ENCODE measurements at places on chromosomes 7 and 10. TPM values are rescaled to one million over a fixed set of nuclear protein-coding genes. Genes with fewer than 3 reads are reported as not detected.

GRCh38 chr10:12606461-12606860 lies 257.1 kb downstream of the CAMK1D start:
- H3K27ac ChIP-seq, result no peak overlapping the region
- DNase-seq, result no peak
- no peak overlapping the region for H3K4me3 ChIP-seq
- no peaks in the 10 kb centered on the region for H3K36me3 ChIP-seq
- no peaks in the 10 kb centered on the region for H3K27me3 ChIP-seq
- peaks cover 3% of the 10 kb centered on the region for H3K4me1 ChIP-seq

DNA sequence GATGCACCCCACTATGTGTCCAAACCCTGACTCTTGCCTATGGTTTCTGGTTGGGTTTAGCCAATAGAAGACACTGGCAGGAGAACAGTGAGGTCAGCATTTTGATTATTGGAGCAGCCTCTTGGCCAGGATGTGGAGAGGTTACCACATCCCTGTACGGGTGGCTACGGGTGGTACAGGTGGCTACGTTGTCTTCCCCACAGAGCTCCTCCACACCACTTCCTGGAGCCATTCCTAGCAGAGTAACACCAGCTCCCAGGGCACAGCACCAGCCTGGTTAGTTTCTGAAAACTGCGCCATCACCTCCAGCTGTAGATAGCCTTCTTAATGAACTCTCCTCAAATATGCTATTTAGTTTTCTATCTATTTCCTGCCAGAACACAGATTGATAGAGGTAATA lies 445.2 kb downstream of the INHBA start:
- H3K4me3 ChIP-seq, result no peak overlapping the region
- no peaks in the 10 kb centered on the region for H3K36me3 ChIP-seq
- H3K27me3 ChIP-seq, result peaks cover 10% of the 10 kb centered on the region
- H3K4me1 ChIP-seq, result no peaks in the 10 kb centered on the region
- H3K27ac ChIP-seq, result no peak overlapping the region

DNA sequence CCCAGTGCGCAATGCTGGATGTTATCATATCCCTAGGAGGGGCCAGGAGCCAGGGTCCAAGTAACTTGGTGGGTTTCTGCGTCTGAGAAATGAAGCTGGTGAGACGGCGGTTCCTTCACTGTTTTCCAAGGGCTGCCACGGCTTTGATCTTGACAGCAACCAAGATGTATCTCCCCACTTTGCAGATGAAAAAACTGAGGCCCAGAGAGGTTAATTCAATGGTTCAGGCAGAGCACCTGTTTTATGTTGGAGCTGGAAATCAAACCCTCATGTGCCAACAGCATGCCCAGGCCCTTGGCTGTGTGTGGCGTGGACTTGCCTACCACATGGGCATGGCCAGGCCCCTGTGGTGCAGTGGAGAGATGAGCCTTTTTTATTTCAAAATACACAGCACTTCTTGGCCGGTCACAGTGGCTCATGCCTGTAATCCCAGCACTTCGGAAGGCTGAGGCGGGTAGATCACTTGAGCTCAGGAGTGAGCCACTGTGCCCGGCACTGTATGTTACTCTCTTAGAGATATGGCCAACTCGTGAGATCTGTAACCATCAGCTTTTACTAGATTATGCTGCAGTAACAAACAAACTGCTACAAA lies 225.2 kb upstream of the SH2B2 start:
- no peak for DNase-seq
- H3K4me1 ChIP-seq, result peaks cover 12% of the 10 kb centered on the region
- peaks cover 2% of the 10 kb centered on the region for H3K36me3 ChIP-seq

- DNase-seq, result no peak
- H3K4me3 ChIP-seq, result no peak overlapping the region
- no peak overlapping the region for H3K27ac ChIP-seq
- H3K4me1 ChIP-seq, result no peaks in the 10 kb centered on the region
Measured at GRCh38 chr7:43204081-43204480, 91.6 kb downstream of the HECW1 start.

GRCh38 chr7:50293509-50294179 lies 10.9 kb upstream of the IKZF1 start:
- no peak overlapping the region for H3K4me3 ChIP-seq
- H3K27ac ChIP-seq, result no peak overlapping the region
- H3K27me3 ChIP-seq, result no peaks in the 10 kb centered on the region
- no peaks in the 10 kb centered on the region for H3K36me3 ChIP-seq
- no peaks in the 10 kb centered on the region for H3K4me1 ChIP-seq

DNA sequence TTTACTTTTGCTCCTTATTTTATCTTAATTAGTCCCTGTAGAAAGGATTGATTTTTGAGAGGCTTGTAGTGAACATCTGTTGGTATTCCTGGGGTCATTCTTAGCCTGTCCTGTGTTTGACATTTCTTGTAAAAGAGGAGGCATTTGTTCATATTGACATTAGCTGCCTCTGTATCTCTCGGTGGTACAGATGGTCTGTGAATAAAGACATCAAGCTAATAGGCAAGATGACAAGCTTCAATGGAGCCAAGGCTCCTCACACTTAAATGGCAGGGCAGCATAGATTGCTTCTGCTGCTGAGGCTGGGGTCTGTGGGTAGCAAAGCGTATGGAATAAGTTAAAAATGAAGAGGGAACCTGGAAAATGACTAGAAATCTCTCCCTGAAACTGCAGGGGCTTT lies 687.6 kb downstream of the LRMDA start:
- H3K27me3 ChIP-seq, result no peaks in the 10 kb centered on the region
- no peaks in the 10 kb centered on the region for H3K36me3 ChIP-seq
- no peak for DNase-seq

DNA sequence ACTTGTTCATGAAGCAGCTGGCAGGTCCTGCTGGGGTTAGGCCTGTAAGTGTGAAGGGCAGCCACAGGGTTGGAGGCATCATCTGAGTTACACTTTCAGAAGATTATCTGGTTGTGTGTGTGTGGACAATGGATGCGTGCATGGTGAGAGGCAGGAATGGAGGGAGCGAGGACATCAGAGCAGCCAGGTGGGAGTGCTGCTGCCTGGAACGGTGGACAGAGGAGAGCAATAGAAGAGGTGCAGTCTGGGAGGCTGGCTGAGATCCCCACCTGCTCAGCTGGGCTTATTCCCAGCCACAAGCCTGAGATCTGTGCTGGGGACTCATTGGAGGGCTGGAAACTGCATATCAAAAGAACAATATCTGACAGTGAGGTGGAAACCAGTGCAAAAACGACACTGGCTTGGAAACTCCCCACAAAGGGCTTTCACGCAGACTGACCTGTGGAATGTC lies 17.9 kb downstream of the ZNF488 start:
- H3K36me3 ChIP-seq, result no peaks in the 10 kb centered on the region
- H3K4me3 ChIP-seq, result no peak overlapping the region
- no peak overlapping the region for H3K27ac ChIP-seq
- H3K4me1 ChIP-seq, result no peaks in the 10 kb centered on the region
- no peaks in the 10 kb centered on the region for H3K27me3 ChIP-seq
- no peak for DNase-seq

- no peak overlapping the region for H3K4me3 ChIP-seq
- DNase-seq, result peak; percentile 91
- H3K36me3 ChIP-seq, result no peaks in the 10 kb centered on the region
- no peaks in the 10 kb centered on the region for H3K4me1 ChIP-seq
- no peaks in the 10 kb centered on the region for H3K27me3 ChIP-seq
Measured at GRCh38 chr7:149799397-149800168, 26.2 kb upstream of the ZNF467 start.

GRCh38 chr7:131627735-131628190 lies 71.3 kb upstream of the PODXL start:
- DNase-seq, result peak; percentile 38
- no peak overlapping the region for H3K4me3 ChIP-seq
- H3K4me1 ChIP-seq, result peaks cover 24% of the 10 kb centered on the region
- H3K27ac ChIP-seq, result no peak overlapping the region
- no peaks in the 10 kb centered on the region for H3K27me3 ChIP-seq

GRCh38 chr10:116620423-116621400 lies at the start of gene PNLIPRP2:
TSS of gene PNLIPRP2 (plus strand) at chr10:116620953.
- H3K4me3 ChIP-seq, result no peak within 1 kb of the TSS
- no peak for DNase-seq
- H3K4me1 ChIP-seq, result no peaks in the 10 kb centered on the region
- no peaks in the 10 kb centered on the region for H3K27me3 ChIP-seq
- no peak within 1 kb of the TSS for H3K27ac ChIP-seq

- H3K27me3 ChIP-seq, result peaks cover 4% of the 10 kb centered on the region
- H3K27ac ChIP-seq, result no peak overlapping the region
- H3K36me3 ChIP-seq, result no peaks in the 10 kb centered on the region
- no peak for DNase-seq
- peaks cover 11% of the 10 kb centered on the region for H3K4me1 ChIP-seq
Measured at GRCh38 chr10:105700218-105700617, 1059.1 kb downstream of the SORCS3 start.

GRCh38 chr7:24138343-24138742 lies 145.6 kb upstream of the NPY start:
- H3K27ac ChIP-seq, result no peak overlapping the region
- no peak for DNase-seq
- H3K4me1 ChIP-seq, result no peaks in the 10 kb centered on the region
- no peaks in the 10 kb centered on the region for H3K36me3 ChIP-seq

DNA sequence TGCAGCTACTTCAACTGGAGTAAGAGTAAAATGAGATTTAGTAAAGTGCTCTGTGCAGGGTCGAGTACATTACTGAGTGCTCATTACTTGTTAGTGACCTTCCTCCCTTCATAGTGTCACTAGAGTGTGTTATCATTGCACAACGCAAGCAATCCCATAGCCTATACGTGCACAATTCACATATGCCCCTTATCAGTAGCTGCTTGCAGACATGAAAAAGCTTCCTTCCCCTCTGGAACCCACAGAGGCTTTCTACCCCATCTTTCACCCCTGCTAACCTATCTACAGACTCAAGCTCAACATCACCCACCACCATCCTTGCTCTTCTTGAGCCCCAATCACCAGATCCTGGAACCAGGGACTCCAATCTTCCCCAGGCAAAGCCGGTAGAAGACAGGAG lies 59.3 kb downstream of the C7orf25 start:
- H3K27ac ChIP-seq, result no peak overlapping the region
- no peaks in the 10 kb centered on the region for H3K27me3 ChIP-seq
- no peaks in the 10 kb centered on the region for H3K36me3 ChIP-seq
- DNase-seq, result no peak
- H3K4me3 ChIP-seq, result no peak overlapping the region

DNA sequence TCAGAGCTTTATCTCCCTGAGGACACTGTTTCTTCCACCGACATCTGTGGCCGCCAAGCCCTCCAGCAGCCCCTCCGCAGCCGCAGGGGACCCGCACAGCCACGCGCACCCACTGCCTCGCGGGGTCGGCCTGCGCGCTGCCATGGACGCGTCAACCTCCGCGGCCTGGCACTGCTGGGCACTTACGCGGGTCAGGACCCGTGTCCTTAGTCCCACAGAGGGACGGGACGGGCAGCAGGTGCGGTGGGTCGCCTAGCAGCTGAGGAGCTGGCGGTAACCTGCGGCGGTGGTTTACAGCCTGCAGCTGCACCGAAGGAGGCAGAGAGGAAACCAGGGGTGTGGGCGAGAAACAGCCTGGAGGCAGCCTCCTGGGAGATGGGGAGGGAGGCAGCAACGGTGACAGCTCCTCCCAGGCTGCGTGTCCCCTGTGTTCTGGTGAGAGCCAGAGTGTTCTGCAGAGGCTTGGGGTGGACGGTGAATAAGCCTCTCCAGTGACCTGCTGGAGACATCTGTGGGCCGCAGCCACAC lies 61.3 kb downstream of the SEC61G start:
- H3K4me3 ChIP-seq, result no peak overlapping the region
- H3K4me1 ChIP-seq, result no peaks in the 10 kb centered on the region
- no peak overlapping the region for H3K27ac ChIP-seq
- DNase-seq, result no peak

GRCh38 chr10:16653224-16653623 lies 131.5 kb upstream of the C1QL3 start:
- DNase-seq, result no peak
- no peak overlapping the region for H3K4me3 ChIP-seq
- no peaks in the 10 kb centered on the region for H3K36me3 ChIP-seq
- H3K4me1 ChIP-seq, result no peaks in the 10 kb centered on the region

DNA sequence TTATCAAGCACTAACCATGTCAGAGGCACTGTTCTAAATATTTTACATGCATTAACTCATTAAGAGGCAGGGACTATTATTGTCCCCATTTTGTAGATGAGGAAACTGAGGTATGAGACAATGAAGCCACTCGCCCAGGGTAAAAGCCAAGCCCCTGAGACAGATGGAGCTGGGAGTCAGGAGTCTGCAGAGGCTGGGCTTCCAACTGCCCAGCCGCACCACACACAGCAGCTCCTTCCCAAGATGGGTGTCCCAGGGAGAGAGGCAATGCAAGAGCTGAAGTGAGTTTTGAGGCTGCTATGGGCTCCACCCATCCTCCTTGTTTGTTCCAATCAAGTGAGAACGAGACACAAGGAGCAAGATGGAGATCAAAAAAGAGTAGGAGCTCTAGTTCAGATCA lies 244.2 kb downstream of the KCNMA1 start:
- no peaks in the 10 kb centered on the region for H3K36me3 ChIP-seq
- no peak for DNase-seq
- no peaks in the 10 kb centered on the region for H3K27me3 ChIP-seq

DNA sequence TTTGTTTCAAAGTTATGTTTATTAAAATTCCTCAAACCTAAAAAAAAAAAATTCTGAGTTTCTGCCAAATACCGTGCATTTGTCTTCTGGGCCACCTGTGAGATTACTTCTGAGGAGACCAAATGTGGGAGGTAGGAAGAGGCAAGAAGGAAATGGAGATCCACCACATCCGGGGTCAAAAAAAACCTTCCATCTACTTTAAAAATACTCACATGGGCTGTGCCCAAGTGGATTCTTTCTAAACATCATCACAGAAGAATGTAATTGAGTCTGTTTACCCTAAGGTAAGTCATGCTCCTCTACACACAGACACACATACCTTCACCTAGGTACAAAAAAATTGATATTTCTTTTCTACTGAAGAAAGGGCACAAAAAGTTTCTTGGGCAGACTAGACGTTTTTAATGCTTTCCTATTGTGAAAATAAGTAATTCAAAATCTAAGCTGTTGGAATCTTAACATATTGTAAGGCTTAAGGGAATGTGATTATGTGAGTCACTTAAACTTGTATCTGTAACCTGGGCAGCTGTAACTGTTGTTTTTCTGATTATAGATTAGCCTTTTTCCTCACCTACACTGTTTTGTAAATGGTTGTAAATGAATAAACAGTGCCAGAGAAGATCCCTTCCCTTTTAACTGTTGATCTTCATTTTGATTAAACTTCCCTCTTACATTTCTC lies 19.1 kb upstream of the SPOCK2 start:
- H3K4me3 ChIP-seq, result no peak overlapping the region
- H3K4me1 ChIP-seq, result peaks cover 3% of the 10 kb centered on the region
- DNase-seq, result no peak
- no peak overlapping the region for H3K27ac ChIP-seq
- no peaks in the 10 kb centered on the region for H3K27me3 ChIP-seq
- H3K36me3 ChIP-seq, result peaks cover under 1% of the 10 kb centered on the region

- DNase-seq, result no peak
- H3K27ac ChIP-seq, result no peak overlapping the region
- H3K4me1 ChIP-seq, result no peaks in the 10 kb centered on the region
- H3K27me3 ChIP-seq, result peaks cover 16% of the 10 kb centered on the region
Measured at GRCh38 chr10:91077549-91078071, 142.9 kb upstream of the PCGF5 start.

The CALHM1 gene
- 0.07 TPM for total RNA-seq

The MACC1 gene
- 2.0 TPM for total RNA-seq

The MMD2 gene
- not detected for total RNA-seq

The LZTS2 gene
- total RNA-seq, result 84.5 TPM

The AHCYL2 gene
- total RNA-seq, result 28.7 TPM

The MRLN gene
- not detected for total RNA-seq

The PNPLA8 gene
- total RNA-seq, result 13.1 TPM

The TRIP6 gene
- 103 TPM for total RNA-seq

The KIF5B gene
- total RNA-seq, result 90.8 TPM

The CPVL gene
- 35.6 TPM for total RNA-seq

The CYP2E1 gene
- total RNA-seq, result 0.77 TPM
